ENCODE measurements at places on chromosomes 3 and 15. TPM values are rescaled to one million over a fixed set of nuclear protein-coding genes. Genes with fewer than 3 reads are reported as not detected.

The ANKRD34C gene
- not detected for total RNA-seq

The B3GALNT1 gene
- 0.18 TPM for total RNA-seq

The NR2F2 gene
- 16.2 TPM for total RNA-seq

The RAP2B gene
- total RNA-seq = 9.1 TPM

The CPNE9 gene
- total RNA-seq = not detected

The ADGRG7 gene
- not detected for total RNA-seq

The NTRK3 gene
- 23.2 TPM for total RNA-seq

The FILIP1L gene
- total RNA-seq = 0.74 TPM

The CHDH gene
- total RNA-seq = 1.6 TPM
